ENCODE measurements at places on chromosomes 1 and 21.

DNA sequence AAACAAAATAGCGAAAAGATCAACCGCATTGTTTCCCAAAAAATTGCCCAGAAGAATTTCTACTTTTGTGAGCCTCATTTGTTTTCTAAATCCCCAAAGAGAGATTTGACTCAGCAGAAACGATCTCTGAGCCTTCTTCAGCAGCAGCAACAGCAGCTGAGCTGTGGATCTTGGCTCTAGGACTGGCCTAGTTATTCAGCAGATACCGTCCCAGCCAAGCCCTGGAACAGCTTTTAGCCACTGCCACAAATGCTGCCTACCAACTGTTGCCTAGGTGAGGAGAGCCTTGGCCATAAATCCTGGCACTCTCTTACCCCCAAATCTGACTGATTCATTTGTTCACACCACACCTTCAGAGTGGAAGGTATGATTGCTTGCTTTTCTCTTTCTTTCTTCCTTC lies 320.1 kb downstream of the TGFB2 start:
- DNase-seq: peak; percentile 93

DNA sequence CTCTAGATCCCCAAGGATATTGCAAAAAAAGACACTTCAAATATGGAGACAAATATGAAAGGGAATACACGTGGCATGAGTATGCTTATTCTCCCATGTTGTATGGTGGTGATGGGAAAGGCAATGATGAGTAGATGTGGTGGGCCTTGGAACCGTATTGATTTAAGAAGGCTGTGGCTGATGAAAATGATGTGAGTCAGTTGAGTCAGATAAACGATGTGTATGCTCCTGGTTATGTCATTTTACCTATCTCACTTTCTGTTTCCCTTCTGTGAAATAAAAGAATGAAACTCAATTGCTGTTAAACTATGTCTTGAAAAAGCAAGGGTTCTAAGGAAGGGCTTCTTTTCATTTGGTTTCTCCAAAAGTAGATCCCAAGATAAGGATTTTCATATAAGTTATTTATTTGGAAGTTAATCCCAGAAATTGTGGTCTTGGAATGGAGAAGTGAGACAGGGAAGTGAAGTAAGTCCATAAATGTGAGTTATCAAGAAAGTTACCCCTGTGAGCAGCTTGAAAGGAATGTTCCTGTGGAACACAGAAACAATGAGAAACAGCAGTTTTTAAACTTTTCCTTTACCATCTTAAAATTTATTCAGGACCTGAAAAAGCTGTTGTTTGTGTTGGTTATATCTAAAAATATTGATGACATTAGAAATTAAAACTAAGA lies 292.0 kb downstream of the DUSP10 start:
- peak; percentile 69 for DNase-seq

DNA sequence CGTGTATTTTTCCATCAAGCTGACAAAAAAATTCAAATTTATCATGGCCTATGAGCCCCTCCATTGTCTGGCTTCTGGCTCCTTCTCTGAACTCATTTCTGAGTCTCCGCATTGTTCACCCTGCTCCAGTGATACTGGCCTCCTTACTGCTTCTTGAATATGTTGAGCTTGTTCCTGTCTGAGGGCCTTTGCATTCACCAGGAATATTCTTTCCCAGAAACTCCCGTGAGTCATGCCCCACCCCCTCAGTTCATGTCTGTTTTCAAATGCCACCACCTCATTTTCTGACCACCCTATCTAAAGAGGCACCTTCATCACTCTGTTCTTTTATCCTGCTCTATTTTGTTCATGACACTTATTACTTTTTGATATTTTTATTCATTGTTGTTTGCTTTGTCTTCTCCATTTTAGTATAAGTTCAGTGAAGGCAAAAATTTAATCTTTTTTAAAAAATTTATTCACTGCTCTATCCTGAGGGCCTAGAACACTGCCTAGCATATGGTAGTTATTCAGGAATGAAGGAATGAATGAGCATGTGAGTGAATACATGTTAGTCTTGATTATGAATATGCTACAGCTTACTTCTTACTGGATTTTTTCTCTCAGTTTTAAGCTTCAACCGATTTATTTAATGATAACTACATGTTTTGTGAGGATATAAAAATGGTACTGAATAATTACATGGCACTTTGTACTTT lies 140.4 kb upstream of the C1orf105 start:
- no peak for DNase-seq

DNA sequence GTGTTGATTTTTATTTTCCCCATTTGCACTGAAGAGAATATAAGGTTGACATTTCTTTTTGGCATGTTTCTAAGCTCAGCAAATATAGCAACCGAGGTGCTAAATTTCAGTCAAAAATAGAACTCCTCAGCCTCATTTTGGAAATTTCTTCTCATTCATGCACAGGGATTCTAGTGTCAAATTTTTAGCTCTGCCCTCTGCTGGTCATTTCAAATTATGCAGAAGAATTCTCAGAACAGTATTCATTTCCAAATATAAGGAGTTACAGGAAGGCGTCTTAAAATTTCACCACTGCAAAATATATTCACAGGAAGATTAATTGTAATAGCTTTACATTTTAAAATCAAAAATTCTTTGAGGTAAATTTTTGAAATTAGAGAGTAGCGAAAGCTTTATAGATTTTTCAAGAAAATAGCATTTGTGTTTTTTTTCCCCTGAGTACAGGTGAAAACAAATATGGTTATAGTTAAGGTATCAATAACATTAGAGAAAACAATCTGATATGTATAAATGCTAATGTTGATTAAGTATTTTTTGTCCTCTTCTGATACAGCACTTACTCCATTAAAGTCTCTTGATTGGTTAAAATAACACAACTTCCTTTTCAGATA lies 57.9 kb downstream of the FMN2 start:
- DNase-seq: peak; percentile 71

DNA sequence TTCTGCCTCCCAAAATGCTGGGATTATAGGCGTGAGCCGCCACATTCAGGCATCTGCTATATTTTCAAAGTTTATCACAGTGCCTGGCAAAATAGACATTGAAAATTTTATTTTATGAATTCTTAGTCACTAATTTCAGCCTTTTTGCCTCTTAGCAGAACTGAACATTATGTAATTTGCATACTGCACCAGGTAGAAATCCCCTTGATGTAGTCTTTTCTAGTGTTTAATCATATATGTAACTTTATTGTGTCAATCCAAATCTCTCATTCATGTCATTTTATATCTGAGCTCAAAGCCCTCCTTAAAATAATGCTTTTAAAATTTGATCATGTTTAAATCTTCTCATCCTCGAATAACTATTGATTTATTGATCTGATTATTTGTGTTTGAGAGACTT lies 19.2 kb downstream of the WDTC1 start:
- no peak for DNase-seq

GRCh38 chr1:37888022-37888700 lies 28.8 kb upstream of the MTF1 start:
- DNase-seq: no peak

DNA sequence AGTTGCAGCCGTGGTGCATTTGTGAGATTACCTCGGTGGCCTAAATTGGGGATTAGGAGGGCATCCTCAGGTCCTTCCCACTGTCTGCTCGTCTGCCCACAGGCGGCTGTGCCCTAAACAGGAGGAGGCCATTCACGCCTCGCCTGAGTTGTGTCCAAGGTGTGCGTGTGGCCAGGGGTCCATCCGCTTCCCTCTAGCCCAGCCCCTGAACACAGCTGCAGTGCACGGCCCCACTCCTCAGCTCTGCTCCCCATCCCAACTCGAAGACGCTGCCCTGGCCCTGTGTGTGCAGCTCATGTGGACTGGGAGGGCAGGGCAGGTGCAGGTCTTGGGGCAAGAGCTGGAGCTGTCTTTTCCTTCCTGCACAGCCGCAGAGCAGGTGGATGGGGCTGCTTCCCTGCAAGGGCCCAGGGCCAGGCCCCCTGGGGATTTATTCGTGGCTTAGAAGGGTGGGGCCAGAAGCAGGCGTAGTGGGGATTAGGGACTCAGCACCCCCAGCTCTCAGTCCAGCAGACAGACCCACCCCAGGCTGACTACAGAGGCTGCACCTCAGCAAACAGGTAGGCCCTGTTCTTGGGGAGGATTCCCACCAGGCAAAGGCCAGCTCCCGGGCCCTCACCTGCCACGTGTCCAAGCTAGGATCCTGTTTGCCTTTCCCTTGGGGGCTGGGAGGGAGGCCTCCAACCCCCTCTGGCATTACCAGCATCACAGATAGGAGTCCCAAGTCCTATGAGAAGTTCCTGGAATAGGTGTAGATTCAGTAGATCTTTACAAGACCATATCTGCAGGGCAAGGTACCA lies 4.3 kb downstream of the GUK1 start:
- DNase-seq: no peak

DNA sequence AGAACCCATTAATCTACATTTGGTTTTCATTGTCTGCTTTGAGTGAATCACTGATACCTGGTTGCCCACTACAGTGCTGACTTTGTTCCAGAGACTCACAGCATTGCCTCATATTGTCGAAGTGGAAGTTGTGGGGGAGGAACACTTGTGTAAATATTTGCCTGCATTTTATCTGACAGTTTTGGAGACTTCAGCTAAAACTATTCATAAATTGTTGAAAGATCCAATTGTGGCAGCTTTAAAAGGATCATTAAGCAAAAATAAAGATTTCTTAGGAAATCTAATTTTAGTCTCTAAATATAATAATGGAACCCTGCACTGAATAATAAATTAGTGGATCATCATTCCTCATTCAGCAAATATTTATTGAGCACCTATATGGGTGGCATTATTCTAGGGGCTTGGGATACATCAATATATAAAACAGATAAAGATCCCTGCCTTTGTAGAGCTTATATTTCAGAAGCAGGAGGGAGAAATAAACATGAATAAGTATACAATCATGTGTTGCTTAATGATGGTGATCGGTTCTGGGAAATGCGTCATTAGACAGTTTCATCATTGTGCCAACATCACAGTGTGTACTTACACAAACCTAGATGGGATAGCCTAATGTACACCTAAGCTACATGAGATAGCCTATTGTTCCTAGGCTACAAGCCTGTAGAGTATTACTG lies 73.5 kb downstream of the OSBPL9 start:
- peak; percentile 81 for DNase-seq

DNA sequence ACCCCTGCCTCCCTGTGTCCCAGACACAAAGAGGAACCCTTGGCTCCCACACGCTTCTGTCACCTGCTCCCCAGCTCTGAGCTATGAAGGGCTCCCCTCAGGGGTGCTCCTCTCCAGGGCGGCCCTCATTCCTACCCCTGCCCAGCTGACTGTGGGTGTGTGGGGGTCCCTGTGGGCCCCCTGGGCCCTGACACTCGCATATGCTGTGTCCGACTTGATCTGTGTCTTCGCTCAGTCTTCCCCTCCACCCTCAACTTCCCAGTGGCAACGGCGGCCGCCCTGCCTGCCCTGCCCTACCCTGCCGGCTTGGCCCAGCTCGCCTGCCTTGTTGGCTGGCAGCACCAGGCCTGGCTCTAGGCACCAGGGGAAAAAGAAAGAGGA lies 1.2 kb downstream of the KCNQ4 start:
- DNase-seq: no peak

DNA sequence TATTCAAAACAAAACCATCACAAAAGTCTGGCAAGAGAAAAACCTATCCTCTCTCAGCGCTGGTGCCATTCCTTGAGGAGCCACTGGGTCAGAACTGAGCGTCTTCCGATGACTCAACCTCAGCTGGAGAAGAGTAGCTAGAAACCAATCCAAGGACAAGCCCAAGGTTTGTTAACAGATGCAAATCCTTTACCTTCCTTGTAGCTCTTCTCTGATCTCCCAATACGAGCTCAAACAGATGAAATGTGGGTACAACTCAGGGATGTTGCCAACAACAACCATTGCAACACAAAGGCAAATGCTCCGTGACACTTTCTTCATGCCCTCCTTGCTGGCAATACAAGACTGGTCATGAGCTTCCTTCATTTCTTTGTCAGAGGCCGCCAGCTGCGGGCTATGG lies 337.1 kb downstream of the SIPA1L2 start:
- DNase-seq: no peak

DNA sequence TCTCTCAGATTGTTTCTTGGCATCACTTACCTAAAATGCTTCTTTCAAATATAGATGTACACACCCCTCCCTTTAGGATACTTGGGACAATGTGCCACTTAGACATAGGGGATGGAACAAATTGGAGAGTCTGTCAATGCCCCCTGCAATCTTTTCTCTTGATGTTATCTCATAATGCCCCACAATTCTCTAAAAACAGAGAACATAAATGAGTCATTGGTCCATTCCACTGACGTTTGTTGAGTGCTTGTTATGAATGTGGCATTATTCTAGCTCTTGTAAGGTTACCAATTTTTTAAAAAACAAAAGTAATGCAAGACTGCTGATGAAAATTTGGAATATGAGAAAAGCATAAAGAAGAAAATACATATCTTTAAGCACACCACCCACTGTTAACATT lies 5.6 kb upstream of the SMIM11 start:
- DNase-seq: no peak

GRCh38 chr1:155485945-155486344 lies 76.7 kb downstream of the ASH1L start:
- peak; percentile 27 for DNase-seq

DNA sequence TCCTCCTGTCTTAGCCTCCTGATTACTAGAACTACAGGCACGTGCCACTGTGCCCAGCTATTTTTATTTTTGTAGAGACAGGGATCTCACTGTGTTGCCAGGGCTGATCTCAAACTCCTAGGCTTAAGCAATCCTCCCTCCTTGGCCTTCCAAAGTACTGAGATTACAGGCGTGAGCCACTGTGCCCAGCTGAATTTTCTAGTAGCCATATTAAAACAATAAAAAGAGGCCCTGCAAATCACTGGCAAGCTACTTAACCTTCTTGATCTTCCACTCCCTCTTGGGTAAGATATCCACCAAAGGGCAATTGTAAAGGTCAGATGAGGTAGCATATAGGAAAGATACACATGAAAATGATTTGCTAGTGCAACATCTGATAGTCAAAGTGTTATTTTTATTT lies 65.6 kb upstream of the SRSF10 start:
- DNase-seq: peak; percentile 69

DNA sequence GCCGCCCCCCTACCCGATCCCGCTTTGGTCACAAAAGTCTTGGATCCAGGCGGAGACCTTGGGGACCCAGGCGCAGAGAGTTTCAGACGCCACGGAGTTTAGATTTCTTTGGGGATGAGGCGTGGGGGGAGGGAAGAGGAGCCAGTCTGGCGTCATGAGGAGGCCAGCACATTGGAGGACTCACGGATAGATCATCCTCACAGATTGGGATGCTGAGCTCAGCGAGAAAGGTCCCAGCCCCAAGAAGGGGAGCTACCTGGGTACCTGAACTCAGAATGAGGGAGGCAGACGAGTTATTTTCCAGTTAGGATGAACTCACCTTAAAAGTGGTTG lies 393 bp downstream of the ELAPOR1 start:
- no peak for DNase-seq

- no peak for DNase-seq
Observed at GRCh38 chr1:150512846-150513245, 2.7 kb upstream of the FALEC start.

- peak; percentile 34 for DNase-seq
Observed at GRCh38 chr1:86502721-86503405, 34.1 kb downstream of the CLCA1 start.
